CD4-positive, alpha-beta T cell treated with Interleukin-6 for 4 hours (primary cell): ENCODE measurements at places on chromosomes 7 and 10.

DNA sequence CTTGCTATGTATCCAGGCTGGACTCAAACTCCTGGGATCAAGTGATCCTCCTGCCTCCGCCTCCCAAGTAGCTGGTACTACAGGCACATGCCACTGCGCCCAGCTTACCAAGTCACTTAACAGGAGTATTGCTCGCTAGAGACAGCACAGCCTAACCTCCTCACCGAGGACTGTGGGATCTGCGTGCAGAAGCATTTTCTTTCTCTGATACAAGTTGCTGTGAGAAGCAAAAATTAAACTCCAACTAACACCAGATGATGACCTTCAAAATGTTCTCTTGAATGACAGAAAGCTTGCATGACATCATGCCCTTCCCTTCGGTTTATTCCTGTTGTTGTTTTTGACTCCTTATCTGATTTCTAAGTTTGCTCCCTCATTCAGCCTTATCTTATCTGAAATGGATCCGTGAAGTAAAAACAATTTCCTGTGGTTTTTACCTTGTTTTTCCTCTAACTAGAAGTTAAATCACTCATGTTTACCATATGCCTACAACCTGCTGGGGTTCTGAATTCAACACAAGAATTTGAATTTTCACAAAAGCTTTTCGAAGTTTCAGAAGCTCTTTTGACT lies 94.4 kb upstream of the KIF5B start:
- DNase-seq: no peak

DNA sequence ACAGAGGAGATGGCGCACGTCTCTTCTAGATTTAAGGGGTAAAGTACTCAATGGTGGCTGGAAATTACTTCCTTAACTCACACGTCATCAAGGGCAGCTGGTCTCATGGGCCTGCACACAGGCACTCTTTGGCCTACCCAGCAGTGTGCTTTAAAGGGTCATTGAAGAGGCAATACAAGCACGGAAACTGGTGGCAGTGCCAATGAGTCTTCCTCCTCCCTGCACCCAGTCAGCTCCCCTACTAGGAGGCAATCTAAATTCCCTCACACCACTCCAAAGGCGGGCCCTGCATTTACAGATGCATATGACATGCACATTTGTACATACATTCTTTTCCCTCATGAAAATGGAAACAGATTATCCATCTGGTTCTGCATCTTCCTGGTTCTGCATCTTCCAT lies 47.4 kb downstream of the PPIF start:
- DNase-seq: no peak

DNA sequence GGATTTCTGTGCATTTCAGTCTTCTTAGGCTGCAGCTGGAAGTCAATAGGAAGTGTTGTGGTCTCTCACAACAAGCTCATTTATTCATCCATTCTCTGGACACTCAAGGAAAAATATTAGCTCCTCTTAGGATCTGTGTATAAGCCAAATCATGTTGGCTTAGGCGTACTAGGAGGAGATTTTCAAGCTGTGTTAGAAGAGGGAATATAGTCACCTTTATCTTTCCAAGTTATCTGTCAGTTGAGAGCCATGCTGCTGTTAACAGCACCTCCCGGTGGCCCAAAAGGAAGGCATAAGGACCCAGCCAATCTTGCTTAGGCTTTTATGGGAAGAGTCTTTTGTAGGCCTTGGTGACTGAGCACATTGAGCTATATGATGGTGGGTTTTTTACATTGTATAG lies 220.0 kb downstream of the LRMDA start:
- no peak for DNase-seq

- DNase-seq: no peak
Observed at GRCh38 chr10:80509403-80510161, 28.1 kb upstream of the SH2D4B start.

DNA sequence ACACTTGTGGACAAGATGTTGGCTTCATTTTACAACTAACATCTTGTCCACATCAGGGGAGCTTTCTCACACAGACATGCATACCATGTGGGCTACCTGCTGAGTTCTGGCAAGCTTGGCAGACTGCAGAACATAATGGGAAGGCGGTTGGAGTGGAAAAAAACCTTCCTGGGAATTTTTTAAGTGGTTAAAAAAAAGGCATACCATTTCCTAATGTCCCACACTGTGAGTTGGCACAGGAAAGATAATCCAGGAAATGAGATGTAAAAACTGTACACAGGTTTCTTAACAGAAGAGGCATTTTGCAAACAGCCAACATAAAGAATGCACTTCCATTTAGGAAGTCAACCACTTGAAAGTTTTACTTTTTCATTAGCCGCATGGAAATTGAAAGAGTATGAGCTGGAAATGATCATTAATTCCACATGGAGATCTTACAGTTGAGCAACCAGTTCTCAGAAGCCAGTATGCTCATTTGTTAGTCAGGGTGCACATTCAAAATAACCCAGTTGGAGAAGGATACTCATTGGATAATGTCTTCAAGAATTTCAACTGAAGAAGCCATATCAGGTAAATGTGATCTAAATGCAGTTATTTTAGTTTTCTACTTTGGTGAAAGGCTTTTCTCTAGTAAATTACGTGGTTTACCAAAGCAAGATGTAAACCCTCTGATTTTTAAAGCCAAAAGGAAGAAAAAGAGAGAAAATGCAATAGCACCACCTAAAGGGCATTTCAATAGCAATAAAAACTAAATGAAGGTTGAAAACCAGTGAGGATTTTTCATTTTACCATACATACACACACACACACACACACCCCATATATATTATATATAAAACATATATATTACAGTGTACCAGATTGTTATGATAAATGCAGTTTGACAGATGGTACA lies 194.0 kb downstream of the TAX1BP1 start:
- DNase-seq: no peak

DNA sequence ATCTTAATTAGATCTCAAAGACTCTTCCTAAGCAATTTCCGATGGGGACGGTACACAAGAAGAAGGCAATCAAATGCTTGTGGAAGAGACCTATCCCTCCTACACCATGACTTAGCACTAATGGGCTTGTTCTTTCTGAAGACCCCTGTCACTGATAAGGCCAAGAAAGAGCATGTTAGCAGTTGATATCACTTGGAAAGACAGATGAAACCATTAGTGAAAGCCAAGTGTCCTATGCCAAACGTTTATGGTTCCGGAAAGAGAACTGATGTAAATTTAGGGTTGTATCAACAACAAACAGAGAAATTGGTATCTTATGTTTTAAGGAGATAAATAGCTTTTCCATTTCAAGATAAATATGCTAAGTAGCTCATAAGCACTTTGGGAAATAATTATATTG lies 6.5 kb downstream of the UROS start:
- no peak for DNase-seq
